ENCODE measurements at places on chromosomes 16 and 17.

GRCh38 chr16:19184823-19185509 lies 16.9 kb downstream of the SYT17 start:
- no peak for DNase-seq

DNA sequence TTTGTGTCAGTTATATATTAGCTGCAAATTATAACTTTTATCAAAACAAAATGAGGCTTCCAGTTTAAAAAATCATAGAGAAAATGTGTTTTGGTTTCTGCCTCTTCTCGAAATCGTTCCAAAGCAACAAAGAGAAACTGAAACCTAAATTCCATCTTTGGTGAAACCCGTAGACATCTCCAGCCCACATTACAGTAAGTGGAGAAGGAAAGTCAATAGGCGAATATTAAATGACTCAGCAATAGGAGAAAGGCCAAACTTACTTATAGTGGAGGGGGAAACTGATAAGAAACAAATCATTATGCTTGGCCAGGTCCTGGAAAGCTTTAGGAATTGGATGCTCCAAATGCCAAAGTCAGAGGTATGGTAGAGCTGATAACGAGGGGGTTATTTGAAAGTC lies 103.0 kb upstream of the SHISA6 start:
- DNase-seq, result peak; percentile 25

GRCh38 chr16:69064124-69064763 lies 41.2 kb upstream of the HAS3 start:
- no peak for DNase-seq

- no peak for DNase-seq
Observed at GRCh38 chr17:73203135-73203787, 10.4 kb downstream of the COG1 start.

GRCh38 chr17:41871789-41872188 lies 6.6 kb upstream of the KLHL11 start:
- DNase-seq, result no peak

GRCh38 chr17:82374626-82375331 lies 3.2 kb downstream of the UTS2R start:
- DNase-seq, result no peak

GRCh38 chr17:39208893-39209292 lies 8.8 kb downstream of the RPL19 start:
- no peak for DNase-seq

DNA sequence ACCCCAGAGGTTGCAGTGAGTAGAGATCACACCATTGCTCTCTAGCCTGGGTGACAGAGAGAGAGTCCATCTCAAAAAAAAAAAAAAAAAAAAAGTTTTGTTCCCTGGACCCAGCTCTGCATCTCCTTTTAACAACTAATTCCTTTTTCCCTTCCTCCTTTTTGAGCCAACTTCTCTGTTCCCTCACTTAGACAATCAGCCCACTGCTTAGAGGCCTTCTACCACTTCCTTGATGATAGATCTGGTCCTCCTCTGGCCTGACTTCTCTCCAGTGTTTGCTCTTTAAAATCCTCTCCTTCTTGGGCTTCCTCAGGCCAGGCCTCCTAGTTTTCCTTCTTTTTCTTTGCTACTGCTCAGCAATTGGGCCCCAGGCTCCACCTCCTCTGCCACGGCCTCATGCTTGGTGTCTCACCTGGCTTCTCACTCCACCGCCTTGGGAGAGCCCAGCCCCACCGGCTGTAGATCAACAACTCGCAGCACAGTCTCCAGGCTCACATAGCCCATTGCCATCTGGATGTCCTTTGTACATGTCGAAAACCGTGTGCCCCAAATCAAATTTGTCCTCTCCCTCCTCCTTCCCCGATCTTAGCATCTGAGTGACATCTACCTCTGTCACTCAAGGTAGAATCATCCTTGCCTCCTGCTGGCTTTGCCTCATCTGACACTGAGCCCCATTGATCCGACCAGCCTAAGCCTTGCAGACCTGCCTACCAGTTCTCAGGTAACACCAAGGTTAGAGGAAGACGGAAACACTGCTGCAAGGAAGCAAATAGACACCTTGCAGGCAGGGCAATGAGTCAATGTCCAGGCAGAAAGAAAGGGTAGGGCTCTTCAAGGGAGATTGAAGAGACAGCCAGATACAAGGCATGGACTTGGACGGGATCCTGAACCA lies 17.4 kb downstream of the ARHGAP27 start:
- DNase-seq, result no peak

DNA sequence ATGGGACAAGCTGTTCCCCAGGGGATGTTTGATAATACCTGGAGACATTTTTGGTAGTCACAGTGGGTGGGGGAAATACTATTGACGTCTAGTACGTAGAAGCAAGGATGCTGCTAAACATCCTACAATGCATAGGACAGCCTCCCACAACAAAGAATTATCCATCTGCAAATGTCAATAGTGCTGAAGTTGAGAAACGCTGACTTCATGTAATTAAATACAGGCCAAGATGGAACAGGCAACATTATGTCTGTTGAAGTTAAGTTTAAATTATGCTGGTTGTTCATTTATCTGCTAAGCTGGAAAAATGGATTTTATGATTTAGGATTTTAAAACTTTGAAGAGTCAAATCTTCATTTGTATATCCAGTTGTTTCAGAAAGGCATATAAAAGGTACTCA lies 341.2 kb upstream of the DYNLRB2 start:
- DNase-seq, result no peak

- DNase-seq, result no peak
Observed at GRCh38 chr17:76707985-76708807, 2.6 kb downstream of the MXRA7 start.

DNA sequence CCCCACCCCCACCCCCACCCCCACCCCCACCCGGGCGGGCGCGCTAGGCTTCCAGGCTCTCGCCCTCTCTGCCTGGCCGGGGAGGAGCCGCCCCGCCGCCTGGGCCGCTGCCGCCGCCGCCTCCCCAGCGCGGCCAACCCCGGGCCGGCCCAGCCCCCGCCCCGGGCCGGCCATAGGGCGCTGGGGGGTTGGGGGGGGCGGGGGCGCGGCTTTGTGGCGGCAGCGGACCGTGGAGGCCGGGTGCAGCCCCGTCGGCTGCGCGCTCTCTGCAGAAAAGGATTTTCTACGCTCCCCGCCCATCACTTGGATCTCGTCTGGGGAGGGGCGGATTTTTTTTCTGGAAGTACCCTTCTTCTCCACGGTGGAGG lies 230.9 kb downstream of the MRTFB start:
- DNase-seq, result peak; percentile 65

DNA sequence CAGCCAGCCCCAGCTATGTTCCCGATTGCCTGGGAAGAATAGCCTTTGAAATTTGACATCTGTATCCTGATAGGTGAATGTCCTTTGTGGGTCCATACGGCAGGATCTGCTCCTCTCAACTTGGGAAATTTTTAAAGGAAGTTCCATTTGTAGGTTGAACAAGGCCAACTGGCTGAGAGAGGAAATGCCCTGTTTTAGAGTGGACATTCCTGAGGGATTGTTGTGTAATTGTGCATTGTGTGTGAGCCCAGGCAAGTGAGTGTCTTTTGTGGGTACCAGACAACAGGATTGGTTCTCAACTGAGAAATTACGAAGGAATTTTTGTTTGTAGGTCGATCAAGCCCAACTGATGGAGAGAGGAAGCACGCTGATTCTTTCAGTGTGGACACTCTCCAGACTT lies 2.6 kb upstream of the CPHXL2 start:
- DNase-seq, result no peak

GRCh38 chr16:87266846-87267245 lies 50.3 kb downstream of the C16orf95 start:
- DNase-seq, result no peak

- peak; percentile 73 for DNase-seq
Observed at GRCh38 chr17:78253946-78254672, 22.7 kb downstream of the TMEM235 start.

GRCh38 chr17:17498606-17499301 lies 2.6 kb upstream of the RASD1 start:
- no peak for DNase-seq

DNA sequence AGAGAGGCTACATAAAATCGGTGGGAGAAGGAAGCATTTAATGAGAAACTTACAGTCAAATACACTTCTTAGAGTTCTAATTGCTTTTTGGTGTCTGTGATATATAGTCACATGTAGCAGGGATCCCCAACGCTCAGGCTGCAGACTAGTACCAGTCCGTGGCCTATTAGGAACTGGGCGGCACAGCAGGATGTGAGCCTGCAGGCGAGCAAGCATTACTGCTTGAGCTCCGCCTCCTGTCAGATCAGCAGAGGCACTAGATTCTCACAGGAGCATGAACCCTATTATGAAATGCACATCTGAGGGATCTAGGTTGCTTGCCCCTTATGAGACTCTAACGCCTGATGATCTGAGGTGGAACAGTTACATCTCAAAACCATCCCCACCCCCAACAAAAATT lies 158.5 kb downstream of the TANC2 start:
- DNase-seq, result no peak

DNA sequence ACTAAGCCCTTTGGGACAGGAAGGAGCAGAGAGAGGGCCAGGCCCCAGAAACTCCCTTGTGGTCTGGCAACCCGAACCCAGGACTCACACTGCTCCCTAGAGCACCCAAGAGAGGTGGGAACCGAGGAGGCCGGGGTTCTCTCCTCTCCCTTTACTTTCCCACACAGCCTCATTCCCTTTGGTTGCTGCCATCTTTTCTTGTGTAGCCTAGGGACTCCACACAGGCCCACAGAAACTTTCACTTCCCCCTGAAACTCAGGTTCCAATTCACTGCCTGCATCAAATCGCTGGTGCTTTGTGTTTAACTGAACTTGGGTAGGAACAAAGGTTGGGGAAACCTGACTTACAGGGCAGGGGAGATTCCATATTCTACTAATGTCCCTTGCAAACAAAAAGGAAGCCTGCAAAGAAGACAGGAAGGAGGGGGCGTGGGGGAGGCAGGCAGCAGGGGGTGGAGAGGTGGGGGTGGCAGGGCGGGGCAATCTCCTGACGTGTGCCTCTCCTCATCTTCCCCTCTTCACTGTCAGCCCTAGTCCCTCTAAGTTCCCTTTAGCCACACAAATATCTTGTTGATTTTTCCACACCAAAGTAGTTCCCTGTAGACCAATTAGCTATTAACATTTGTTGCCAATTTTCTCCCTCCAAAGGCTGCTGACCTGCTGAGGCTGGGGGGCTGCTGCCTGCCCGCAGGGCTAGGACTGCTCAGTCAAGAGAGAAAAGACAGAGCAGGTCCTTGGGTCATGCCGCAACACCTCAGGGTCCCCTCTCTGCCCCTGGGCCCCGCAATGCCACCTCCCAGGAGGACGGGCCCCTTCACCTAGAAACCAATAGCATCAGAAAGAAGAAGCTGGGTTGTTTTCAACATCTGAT lies 8.0 kb downstream of the ST3GAL2 start:
- no peak for DNase-seq

DNA sequence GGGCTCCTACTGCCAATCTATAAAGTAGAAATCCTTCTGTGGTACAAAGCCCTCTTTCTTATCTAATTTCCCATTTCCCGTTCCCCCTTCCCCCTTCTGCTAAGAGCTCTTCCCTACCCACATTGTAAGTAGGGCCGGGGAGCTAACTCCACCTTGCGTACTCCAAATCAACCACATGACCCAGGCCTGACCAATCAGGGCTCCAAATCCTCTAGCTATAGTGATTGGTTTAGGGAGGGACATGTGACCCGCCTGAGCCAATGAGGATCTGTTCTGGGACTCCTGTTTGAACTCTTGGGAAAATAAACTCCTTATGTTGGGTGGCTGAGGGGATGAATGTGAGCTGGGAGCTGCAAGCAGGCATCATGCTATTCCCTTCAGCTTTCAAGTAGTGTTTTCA lies 40.9 kb upstream of the MEOX1 start:
- no peak for DNase-seq

- peak; percentile 50 for DNase-seq
Observed at GRCh38 chr16:67942200-67942509, 1.8 kb downstream of the LCAT start.

DNA sequence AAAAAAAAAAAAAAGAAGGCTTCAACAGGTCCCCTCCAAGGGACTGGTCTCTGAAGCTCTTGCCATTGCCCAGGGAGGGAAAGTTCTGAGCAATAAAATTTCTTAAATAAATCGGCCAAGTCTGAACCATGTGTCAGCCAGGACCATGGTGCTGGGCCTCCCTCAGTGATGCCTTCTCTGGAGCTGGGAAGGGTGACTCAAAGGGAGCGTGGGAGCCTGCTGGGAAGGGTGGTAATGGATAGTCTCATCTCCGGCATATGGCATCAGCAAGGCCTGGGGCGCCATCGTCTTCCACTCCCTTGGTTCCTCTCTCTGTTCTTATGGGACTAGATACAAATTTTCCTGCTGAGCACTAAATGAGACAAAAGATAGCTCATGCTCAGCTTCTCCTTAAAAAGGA lies 2.3 kb downstream of the VKORC1 start:
- DNase-seq, result no peak

DNA sequence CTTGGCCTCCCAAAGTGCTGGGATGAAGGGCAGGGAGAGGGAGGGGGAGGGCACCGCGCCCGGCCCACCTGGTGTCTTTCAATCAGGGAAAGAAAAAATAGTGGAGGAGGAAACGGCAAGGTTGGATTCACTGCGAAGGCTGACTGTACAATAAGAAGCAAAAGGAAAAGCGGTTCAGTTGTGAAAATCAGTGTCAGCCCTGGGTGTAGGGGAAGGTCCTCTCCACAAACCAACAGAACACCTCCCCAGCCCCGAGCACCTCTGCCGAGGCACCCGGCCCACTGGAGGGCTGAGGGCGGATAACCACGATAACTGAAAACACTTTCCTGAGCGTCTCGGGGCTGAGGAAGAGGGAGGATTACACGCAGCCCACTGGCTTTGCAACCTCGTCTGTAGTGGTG lies 1.4 kb upstream of the SPG7 start:
- no peak for DNase-seq

DNA sequence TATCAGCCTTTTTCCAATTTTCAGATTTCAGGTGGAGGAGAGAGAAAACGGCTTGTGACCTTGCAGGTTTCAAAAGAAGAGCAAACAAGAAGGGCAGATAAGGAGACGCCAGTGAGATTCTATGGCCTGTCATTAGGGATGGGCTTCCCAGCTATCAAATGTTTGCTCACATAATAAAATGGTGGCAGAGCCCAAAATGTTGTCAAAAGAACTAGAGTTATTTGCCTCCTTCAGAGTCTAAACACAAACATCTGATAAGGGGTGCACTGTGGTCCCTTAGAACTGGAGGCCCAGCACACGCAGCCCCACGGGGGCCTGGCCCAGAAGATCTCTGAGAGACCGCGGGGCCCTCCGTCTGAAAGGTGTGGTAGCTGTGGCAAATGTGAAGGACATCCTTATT lies 46.1 kb upstream of the DDX52 start:
- no peak for DNase-seq

DNA sequence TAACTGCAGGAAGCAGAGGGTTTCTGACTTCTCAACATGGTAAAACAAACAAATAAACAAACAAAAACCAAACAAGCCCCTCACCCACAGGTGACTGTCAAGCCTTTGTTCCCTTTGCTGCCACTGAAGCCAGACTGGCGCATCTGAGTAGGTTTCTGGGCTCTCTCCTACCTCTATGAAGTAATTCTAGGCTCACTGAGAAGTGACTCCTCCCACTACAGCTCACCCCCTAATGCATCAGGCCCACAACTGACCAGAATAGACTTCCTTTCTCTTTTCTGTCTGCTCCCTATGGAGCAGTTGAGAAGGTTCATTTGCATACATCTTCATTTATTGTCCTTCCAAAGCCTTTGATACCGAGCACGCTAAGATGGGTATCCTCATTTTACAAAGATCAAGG lies 77.0 kb upstream of the CCL2 start:
- no peak for DNase-seq

- no peak for DNase-seq
Observed at GRCh38 chr16:69479775-69480174, 55.4 kb downstream of the CYB5B start.

- no peak for DNase-seq
Observed at GRCh38 chr17:71402661-71403141, 718.1 kb upstream of the SOX9 start.

- DNase-seq, result no peak
Observed at GRCh38 chr17:51687887-51688286, 427.5 kb downstream of the UTP18 start.
